Neural crest cell (in vitro differentiated cells): ENCODE measurements at places on chromosomes 5 and 9. TPM values are rescaled to one million over a fixed set of nuclear protein-coding genes. Genes with fewer than 3 reads are reported as not detected.

GRCh38 chr5:136028782-136029742, at the start of gene TGFBI:
Gene TGFBI, plus strand, starts transcription at chr5:136028988. Its CDS starts 68 bp downstream, at chr5:136029056.
- no peaks in the 10 kb centered on the region for H3K4me1 ChIP-seq
- H3K27ac ChIP-seq = no peak within 1 kb of the TSS
- peak within 1 kb of the TSS; percentile 31 for H3K4me3 ChIP-seq
- H3K27me3 ChIP-seq = peaks cover 67% of the 10 kb centered on the region
- peak; percentile 28 for DNase-seq

GRCh38 chr9:128588581-128589233, 36.3 kb downstream of the SPTAN1 start:
- peak overlapping the region; percentile 83 for H3K27ac ChIP-seq
- no peaks in the 10 kb centered on the region for H3K4me1 ChIP-seq
- no peaks in the 10 kb centered on the region for H3K27me3 ChIP-seq
- no peak overlapping the region for H3K4me3 ChIP-seq

- no peak for DNase-seq
- H3K27ac ChIP-seq = no peak overlapping the region
- H3K36me3 ChIP-seq = no peaks in the 10 kb centered on the region
- peaks cover 10% of the 10 kb centered on the region for H3K4me1 ChIP-seq
- peaks cover 16% of the 10 kb centered on the region for H3K27me3 ChIP-seq
- H3K4me3 ChIP-seq = no peak overlapping the region
Measured at GRCh38 chr9:109519366-109519765, 21.3 kb upstream of the PTPN3 start.

GRCh38 chr9:96015876-96016686, 140.6 kb downstream of the ERCC6L2 start:
- no peak overlapping the region for H3K4me3 ChIP-seq
- no peak for DNase-seq
- no peaks in the 10 kb centered on the region for H3K4me1 ChIP-seq
- peaks cover 9% of the 10 kb centered on the region for H3K36me3 ChIP-seq
- H3K27me3 ChIP-seq = peaks cover 22% of the 10 kb centered on the region

DNA sequence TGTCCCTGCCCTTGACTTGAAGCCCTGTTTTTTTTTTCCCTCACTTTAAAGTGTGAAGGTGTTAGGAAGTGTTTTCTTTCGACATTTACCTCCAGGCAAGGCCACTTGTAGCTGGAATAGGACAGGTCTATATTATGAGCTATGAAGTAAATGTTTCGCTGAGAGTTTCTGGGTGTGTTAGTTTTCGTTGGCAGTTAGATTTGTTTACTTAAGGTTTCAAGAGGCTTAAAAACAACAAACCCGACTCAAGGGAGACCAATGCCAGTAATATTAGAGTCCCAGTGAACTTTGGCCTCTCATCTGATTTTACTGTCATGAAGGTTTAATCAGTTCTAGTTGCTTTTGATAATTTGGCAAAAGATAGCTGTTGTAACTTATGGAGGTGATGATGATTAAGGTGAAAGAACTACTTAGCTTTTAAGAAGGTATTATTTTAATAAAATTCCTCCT, 25.2 kb downstream of the OCLN start:
- no peak overlapping the region for H3K4me3 ChIP-seq
- H3K27me3 ChIP-seq = no peaks in the 10 kb centered on the region

- no peak overlapping the region for H3K27ac ChIP-seq
- no peaks in the 10 kb centered on the region for H3K4me1 ChIP-seq
- no peak for DNase-seq
- H3K27me3 ChIP-seq = no peaks in the 10 kb centered on the region
- H3K4me3 ChIP-seq = no peak overlapping the region
Measured at GRCh38 chr5:28707706-28708105, 1669.3 kb upstream of the CDH9 start.

GRCh38 chr9:91766315-91767069, 183.5 kb downstream of the ROR2 start:
- H3K27me3 ChIP-seq = no peaks in the 10 kb centered on the region
- no peak overlapping the region for H3K4me3 ChIP-seq
- no peak overlapping the region for H3K27ac ChIP-seq
- H3K4me1 ChIP-seq = no peaks in the 10 kb centered on the region
- H3K36me3 ChIP-seq = peaks cover 19% of the 10 kb centered on the region
- no peak for DNase-seq

- no peaks in the 10 kb centered on the region for H3K27me3 ChIP-seq
- H3K4me3 ChIP-seq = peak overlapping the region; percentile 97
- no peak for DNase-seq
- H3K36me3 ChIP-seq = peaks cover 35% of the 10 kb centered on the region
- H3K4me1 ChIP-seq = peaks cover 49% of the 10 kb centered on the region
- H3K27ac ChIP-seq = peak overlapping the region; percentile 99
Measured at GRCh38 chr9:6014670-6015270, 654 bp downstream of the RANBP6 start.

- no peaks in the 10 kb centered on the region for H3K27me3 ChIP-seq
- no peaks in the 10 kb centered on the region for H3K36me3 ChIP-seq
- H3K27ac ChIP-seq = no peak overlapping the region
Measured at GRCh38 chr5:33611877-33612276, 171.1 kb downstream of the TARS1 start.

- H3K27me3 ChIP-seq = no peaks in the 10 kb centered on the region
- H3K4me1 ChIP-seq = peaks cover 2% of the 10 kb centered on the region
- no peak overlapping the region for H3K27ac ChIP-seq
- no peak overlapping the region for H3K4me3 ChIP-seq
Measured at GRCh38 chr5:111379391-111379816, 132.9 kb downstream of the STARD4 start.

DNA sequence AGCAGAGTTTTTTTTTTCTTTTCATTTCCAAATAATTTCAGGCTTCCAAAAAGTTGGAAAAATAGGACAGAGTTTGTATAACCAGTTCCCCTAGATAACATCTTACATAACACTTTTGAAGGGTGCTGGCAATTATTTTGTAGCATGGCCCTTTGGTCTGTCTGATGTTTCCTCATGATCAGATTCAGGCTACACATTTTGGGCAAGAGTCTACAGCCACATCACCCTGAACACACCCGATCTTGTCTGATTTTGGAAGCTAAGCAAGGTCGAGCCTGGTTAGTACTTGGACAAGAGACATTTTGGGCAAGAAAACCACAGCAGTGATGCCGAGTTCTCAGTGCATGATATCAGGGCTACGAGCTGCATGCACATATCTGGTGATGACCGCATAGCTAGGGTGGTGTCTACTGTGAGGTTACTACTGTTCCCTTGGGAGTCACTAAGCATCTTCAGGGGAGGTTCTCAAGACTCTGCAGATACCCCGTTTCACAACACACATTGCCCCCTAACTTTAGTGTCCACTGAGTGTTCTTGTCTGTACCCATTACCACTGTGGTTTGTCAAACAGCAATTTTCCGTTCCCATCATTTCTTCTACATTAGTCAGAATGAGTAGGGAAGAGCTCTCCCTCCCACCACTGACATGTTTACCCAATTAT, 86.2 kb downstream of the TTC39B start:
- no peaks in the 10 kb centered on the region for H3K36me3 ChIP-seq
- no peaks in the 10 kb centered on the region for H3K27me3 ChIP-seq
- no peak for DNase-seq
- H3K4me3 ChIP-seq = no peak overlapping the region
- H3K27ac ChIP-seq = no peak overlapping the region
- H3K4me1 ChIP-seq = no peaks in the 10 kb centered on the region

DNA sequence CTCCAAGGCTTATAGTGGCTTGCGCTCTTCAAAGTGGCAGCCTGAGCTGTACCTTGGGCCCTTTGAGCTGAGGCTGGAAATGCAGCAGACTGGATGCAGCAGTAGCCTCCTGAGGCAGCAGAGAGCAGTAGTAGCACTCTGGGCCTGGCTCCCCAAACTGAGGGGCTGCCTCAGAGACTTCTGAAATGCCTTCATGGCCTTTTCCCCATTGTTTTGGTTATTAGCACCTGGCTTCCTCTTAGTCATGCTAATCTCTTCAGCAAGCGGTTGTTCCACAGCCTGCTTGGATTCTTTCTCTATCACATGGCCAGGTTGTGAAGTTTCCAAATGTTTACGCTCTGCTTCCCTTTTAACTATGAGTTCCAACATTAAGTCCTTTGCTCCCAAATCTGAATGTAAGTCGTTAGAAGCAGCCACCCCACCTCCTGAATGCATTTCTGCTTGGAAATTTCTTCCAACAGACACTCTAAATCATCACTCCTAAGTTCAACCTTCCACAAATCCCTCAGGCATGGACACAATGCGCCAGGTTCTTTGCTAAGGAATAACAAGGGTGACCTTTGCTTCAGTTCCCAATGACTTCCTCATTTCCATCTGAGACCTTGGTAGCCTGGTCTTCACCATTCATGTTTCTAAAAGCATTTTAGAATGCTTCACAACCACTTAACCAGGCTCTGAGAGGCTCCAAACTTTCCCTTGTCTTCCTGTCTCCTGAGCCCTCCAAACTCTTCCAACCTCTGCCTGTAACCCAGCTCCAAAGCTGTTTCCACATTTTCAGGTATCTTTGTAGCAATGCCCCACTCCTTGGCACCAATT, 145.8 kb downstream of the ZDHHC21 start:
- no peaks in the 10 kb centered on the region for H3K27me3 ChIP-seq
- no peak overlapping the region for H3K4me3 ChIP-seq
- no peak for DNase-seq
- H3K4me1 ChIP-seq = peaks cover 6% of the 10 kb centered on the region

DNA sequence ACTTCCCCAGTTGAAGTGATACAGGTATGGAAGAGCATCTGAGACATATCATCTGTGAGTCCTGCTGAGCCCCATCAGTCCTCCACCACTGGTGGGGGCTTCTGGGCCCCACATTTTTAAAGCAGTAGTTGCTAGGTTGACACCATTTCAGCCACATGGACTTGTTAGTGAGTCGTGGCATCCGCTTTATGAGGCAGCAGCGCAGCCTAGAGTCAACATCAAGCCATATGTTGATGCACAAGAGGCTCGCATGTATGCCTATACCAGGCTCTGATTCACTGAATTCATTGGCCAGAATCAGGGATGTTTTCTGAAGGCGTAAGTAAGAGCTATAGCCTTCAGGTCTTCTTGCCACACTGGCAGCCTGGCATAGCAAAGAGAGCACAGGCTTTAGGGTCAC, 26.8 kb downstream of the ZNF346 start:
- peaks cover 5% of the 10 kb centered on the region for H3K36me3 ChIP-seq
- peak overlapping the region; percentile 19 for H3K27ac ChIP-seq
- H3K27me3 ChIP-seq = no peaks in the 10 kb centered on the region

DNA sequence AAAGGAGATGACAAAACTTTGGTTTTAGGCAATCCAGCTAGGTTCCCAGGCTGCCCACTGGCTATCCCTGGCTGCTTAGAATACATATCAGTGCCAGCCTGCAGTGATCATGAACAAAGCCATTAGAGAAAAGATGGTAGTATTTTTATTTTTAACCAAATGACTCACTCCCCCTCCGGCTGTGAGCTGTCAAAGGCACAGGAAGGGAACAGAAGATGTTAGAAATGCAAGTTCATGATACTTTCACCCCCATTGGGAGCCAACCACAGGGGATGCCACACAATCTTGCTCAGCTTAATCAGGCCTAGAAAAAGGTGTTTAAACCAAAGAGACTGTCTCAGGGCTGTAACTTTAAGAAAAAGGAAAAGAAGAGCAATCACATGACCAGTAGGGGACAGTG, 70.3 kb upstream of the ASTN2 start:
- DNase-seq = no peak
- H3K4me3 ChIP-seq = no peak overlapping the region
- H3K36me3 ChIP-seq = no peaks in the 10 kb centered on the region
- peaks cover 19% of the 10 kb centered on the region for H3K4me1 ChIP-seq
- H3K27ac ChIP-seq = no peak overlapping the region

DNA sequence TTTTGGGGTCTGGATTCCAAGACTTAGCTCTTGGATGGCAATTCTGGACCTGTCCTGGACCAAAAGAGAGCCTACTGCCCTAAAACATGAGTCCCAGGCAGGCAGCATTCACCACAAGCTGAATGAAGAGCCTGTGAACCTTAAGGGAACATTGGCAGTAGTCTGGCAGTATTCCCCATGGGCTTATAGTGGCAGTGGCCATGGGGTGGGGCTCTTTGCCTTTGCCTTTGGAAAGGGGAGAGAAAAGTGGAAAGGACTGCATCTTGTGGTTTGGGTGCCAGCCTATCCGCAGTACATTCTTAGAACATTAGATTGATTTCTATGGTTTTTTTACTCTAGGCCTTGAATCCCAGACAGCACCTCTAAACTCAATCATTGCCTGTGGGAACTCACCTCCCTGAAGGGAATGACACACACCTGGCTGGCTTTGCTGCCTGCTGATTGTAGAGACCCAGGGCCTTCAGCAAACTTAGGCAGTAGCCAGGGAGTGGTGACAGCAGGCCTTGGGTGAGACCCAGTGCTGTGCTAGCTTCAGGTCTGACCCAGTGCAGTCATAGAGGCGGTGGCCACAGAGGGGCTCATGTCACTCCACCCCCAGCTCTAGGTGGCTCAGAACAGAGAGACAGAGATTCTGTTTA, 216.3 kb downstream of the CETN3 start:
- DNase-seq = no peak
- H3K27me3 ChIP-seq = no peaks in the 10 kb centered on the region
- no peak overlapping the region for H3K4me3 ChIP-seq
- peaks cover 33% of the 10 kb centered on the region for H3K4me1 ChIP-seq

- H3K36me3 ChIP-seq = peaks cover 3% of the 10 kb centered on the region
- H3K27ac ChIP-seq = no peak overlapping the region
- H3K4me1 ChIP-seq = no peaks in the 10 kb centered on the region
- DNase-seq = no peak
- H3K27me3 ChIP-seq = no peaks in the 10 kb centered on the region
Measured at GRCh38 chr5:38923661-38924451, 78.0 kb downstream of the OSMR start.

- H3K27ac ChIP-seq = no peak overlapping the region
- peaks cover 10% of the 10 kb centered on the region for H3K36me3 ChIP-seq
- H3K4me1 ChIP-seq = no peaks in the 10 kb centered on the region
- H3K4me3 ChIP-seq = no peak overlapping the region
- no peak for DNase-seq
Measured at GRCh38 chr9:113181165-113181564, 30.4 kb downstream of the SLC31A2 start.

DNA sequence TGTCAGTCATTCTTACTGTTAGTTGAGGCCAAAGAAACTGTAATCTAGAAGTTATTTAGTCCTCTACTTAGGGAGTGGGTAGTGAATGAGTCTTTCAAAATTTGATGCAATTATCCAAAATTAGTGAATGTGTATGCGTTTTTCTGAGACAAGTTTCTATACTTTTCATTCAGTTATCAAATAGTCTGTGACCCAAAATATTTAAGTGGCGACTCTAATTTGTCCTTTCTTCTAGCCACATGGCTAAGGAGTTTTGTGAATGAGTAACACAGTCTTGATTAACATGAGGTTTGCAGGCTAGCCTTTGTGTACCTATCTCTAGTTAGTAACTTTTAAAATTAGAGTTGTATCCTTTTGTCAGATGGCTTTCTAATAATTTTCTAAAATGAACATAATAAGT, 45.6 kb downstream of the COMMD10 start:
- no peaks in the 10 kb centered on the region for H3K27me3 ChIP-seq
- H3K27ac ChIP-seq = no peak overlapping the region
- peaks cover 15% of the 10 kb centered on the region for H3K36me3 ChIP-seq
- H3K4me3 ChIP-seq = no peak overlapping the region
- no peak for DNase-seq

The EPB41L4A gene
- total RNA-seq = 10.8 and 12.4 TPM in 2 replicates

The EFNA5 gene
- total RNA-seq = 42.2 and 43.0 TPM in 2 replicates

The ARHGEF37 gene
- 1.9 and 2.3 TPM in 2 replicates for total RNA-seq

The LURAP1L gene
- total RNA-seq = 0.27 and 0.40 TPM in 2 replicates

The IL31RA gene
- total RNA-seq = not detected in 2 replicates

The PHF24 gene
- 0.63 and 1.2 TPM in 2 replicates for total RNA-seq

The ATOSB gene
- 12.2 and 15.2 TPM in 2 replicates for total RNA-seq

The DNAJC18 gene
- 27.9 and 32.5 TPM in 2 replicates for total RNA-seq

The SPEF2 gene
- total RNA-seq = 6.9 and 7.5 TPM in 2 replicates

The SHOC1 gene
- not detected in 2 replicates for total RNA-seq

The SLC1A1 gene
- total RNA-seq = 0.89 and 0.96 TPM in 2 replicates

The HTR1A gene
- total RNA-seq = not detected in 2 replicates
